ENCODE measurements at places on chromosomes 11 and 22. TPM values are rescaled to one million over a fixed set of nuclear protein-coding genes. Genes with fewer than 3 reads are reported as not detected.

OR52I2 gene
- total RNA-seq, result not detected

DNA sequence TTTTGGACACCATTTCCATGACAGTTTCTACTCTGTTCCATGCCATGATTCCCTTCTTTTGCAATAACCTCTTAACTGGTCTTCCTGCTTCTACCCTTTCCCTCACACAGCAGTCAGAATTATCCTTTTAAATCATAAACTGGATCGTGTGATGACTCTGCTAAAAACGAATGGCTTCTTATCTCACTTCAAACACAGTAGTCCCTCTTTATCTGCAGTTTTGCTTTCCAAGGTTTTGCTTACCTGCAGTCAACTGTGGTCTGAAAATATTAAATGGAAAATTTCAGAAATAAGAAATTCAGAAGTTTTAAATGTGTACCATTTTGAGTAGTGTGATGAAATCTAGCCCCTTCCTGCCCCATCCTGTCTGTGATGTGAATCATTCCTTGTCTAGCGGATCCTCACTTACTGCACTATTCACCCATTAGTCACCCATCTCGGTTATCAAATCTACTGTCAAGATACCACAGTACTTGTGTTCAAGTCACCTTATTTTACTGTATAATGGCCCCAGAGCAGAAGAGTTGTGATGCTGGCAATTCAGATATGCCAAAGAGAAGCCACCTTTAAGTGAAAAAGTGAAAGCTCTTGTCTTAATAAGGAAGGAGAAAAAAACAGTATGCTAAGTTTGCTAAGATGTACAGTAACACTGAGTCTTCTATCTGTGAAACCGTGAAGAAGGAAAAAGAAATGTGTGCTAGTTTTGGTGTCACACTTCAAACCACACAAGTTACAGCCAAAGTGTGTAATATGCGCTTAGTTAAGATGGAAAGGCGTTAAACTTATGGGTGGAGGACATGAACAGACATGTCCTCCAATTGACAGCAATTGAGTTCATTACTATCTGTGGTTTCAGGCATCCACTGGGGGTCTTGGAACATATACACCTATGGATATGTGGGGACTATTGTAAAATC is 283.0 kb downstream of the DDX10 start:
- DNase-seq, result no peak

DNA sequence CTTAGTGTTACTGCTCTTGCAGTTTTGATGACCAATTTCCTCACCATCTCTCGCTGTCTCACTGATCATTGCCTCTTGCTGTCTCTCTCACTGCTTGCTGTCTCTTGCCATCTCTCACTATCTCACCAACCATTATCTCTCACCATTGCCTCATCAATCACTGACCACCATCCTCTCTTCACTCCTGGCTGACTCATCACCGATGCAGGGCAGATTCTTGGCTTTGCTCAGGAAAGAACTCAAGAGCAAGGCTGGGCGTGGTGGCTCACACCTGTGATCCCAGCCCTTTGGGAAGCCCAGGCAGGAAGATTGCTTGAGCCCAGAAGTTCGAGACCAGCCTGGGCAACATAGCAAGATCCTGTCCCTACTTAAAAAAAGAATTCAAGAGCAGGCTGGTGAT is 66.3 kb upstream of the SYN3 start:
- DNase-seq, result no peak

GRCh38 chr11:60118338-60118737 is 29.9 kb downstream of the MS4A2 start:
- DNase-seq, result no peak

C11orf87 gene
- not detected for total RNA-seq

SLC25A1 gene
- 79.9 TPM for total RNA-seq

PLAAT2 gene
- total RNA-seq, result not detected

LUZP2 gene
- total RNA-seq, result not detected

GRCh38 chr11:69670158-69670845 is 4.9 kb downstream of the LTO1 start:
- DNase-seq, result peak; percentile 87

GRCh38 chr11:10032935-10033334 is 261.1 kb downstream of the SBF2 start:
- DNase-seq, result no peak

SCGB1C1 gene
- not detected for total RNA-seq

- DNase-seq, result no peak
These were observed 4.5 kb upstream of the FGF3 start for GRCh38 chr11:69823641-69824265.

GRCh38 chr11:120035756-120036155 is 102.2 kb downstream of the TRIM29 start:
- no peak for DNase-seq

DNA sequence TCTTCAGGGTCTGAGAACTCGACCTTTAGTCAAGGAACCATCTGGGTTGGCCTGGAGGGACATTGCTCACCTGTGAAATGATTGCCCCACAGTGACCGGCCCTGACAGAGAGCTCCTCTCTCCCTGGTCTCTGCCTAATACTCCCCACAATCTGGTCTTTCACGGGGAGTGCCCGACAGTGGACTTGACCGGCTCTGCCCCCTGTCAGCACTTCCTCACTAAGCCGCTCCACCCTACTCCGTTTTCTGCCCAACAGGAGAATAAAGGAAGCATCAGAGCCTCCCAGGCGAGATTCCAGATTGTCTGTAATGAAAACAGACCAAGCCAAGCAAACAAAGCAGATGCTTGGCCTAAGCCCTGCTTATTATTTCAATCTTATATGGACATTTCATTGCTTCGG is 87.8 kb downstream of the FBXO7 start:
- no peak for DNase-seq

DNA sequence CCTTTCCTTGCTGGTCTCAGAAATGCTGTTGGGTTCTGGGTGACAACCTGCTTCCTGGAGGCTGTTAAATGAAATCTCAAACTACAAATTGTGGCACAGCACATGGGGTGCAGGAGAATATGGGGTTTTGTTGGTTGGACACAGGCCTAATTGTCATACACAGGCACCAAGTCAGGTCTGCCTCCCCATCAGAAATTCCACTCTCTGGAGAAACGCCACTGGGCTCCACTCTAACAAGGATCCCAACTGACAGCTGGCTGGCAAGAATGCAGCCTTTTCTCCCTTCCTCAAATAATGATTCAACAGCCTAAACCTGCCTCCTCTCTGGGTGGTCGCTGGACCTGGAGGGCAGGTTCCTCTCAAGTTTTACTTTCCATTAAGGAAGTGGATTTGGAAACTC is 177.8 kb upstream of the NARS2 start:
- no peak for DNase-seq

CLNS1A gene
- 118 TPM for total RNA-seq

- no peak for DNase-seq
These were observed 10.2 kb downstream of the TUBA8 start for GRCh38 chr22:18120857-18121256.

KRTAP5-1 gene
- total RNA-seq, result not detected

DNA sequence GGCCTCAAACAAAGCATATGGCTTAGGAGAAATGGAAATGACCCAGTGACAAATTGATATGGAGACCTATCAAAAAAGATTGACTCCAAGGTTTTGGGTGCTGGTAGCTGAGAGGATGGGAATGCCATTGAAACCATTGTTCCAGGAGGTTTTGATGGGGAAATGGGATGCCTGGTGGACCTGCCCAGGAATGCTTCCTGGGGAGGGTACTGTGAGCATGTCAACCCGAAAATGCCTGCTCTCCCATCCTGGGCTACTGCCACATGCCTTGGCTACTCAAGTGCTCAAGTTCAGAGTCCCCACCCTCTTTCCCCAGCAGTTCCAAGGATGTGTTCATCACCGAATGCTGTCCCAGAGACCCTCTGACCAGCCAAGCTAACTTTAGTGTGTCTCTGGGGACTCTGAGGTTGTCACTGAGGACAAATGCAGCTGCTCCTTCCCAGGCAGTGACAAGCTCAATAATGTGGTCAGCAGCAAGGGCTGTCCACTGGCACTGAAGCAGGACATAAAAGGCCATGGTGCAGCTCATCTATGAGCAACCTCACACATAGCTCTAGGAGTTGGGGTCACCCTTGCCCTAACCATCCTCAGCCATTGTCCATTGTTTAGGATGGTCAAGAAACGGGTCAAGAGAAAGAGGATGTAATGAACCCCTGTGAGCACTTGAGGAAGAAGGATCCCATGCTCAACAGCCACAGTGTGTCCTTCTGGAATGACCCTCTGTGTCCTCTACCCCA is 83.7 kb downstream of the TRIM29 start:
- DNase-seq, result no peak

SPDYC gene
- total RNA-seq, result not detected

All from thyroid gland (tissue), 4 donors.